ENCODE measurements at places on chromosomes 6 and 20.

- no peak for DNase-seq
Measured at GRCh38 chr6:31732029-31732428, 2.9 kb upstream of the DDAH2 start.

GRCh38 chr20:17825960-17826843 lies 126.4 kb downstream of the BANF2 start:
- no peak for DNase-seq

DNA sequence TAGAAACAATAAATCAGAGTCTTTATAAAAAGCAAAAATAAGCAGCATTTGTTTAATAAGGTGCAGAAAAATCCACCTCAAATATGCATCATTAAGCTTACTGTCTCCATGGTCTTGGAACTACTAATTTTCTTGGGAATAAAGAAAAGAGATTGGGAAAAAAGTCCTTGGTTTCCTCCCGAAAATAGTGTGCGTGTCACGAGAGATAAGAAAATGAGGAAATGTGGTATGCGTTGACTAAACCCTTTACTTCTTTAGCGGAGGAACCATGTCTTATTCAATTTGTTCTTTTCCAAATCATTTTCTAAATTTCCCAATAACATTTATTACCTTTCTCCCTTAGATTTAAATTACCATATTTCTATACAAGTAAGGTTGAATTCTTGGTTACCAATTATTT lies 54.1 kb upstream of the HBS1L start:
- no peak for DNase-seq

- DNase-seq: no peak
Measured at GRCh38 chr6:160319246-160319645, 28.9 kb upstream of the SLC22A3 start.

DNA sequence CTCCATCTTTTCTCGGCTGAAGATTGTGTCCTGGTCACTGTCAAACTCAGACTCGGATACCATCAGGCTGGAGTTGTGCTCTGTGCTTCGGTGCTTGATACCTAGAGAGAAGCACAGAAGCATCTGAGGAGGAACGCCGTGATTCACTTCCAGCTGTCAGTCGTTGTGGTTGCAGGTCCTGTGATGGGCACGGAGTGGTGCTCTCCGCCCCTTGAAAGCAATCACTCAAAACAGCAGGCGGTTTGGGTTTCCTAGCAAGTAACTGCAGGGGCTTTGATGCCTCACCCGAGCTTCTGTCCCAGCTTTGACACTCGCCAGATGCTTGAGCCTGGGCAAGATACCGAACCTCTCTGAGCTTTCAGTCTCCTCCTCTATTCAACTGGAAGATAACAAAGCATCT lies 52.5 kb downstream of the ALDH5A1 start:
- peak; percentile 16 for DNase-seq

- DNase-seq: no peak
Measured at GRCh38 chr20:43923917-43924316, 9.3 kb downstream of the TOX2 start.

GRCh38 chr6:165668951-165669350 lies 5.9 kb upstream of the PDE10A start:
- DNase-seq: no peak

Data from NCI-H1694 (cell line).